ENCODE measurements at places on chromosomes 12 and 14.

GRCh38 chr12:49917166-49917787 is 13.6 kb upstream of the FAIM2 start:
- no peak for DNase-seq

- no peak for DNase-seq
Observed at GRCh38 chr14:92670160-92670559, 78.3 kb downstream of the LGMN start.

GRCh38 chr12:685388-685787 is 22.1 kb upstream of the NINJ2 start:
- no peak for DNase-seq

DNA sequence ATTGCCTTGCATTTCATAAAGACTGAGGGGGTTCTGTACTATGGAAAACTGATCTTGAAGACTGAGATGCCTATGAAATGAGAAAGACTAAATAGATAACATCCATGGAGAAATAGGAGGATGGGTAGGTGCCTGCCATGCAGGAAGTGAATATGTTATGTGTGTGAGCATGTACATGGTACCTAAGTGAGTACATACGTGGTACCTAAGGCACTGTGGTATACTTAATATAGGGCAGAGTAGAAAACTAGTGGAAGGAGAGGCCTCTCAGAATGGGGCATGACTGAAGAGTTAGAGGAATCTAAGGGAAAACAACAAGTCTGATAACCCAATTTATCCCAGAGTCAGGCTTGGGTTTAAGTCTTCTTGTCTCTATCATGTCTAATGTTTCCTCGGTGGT is 161.8 kb upstream of the DCN start:
- DNase-seq = no peak
